ENCODE measurements at places on chromosomes 5 and 9.

GRCh38 chr5:61823781-61824180 lies 482.2 kb upstream of the KIF2A start:
- DNase-seq, result no peak

DNA sequence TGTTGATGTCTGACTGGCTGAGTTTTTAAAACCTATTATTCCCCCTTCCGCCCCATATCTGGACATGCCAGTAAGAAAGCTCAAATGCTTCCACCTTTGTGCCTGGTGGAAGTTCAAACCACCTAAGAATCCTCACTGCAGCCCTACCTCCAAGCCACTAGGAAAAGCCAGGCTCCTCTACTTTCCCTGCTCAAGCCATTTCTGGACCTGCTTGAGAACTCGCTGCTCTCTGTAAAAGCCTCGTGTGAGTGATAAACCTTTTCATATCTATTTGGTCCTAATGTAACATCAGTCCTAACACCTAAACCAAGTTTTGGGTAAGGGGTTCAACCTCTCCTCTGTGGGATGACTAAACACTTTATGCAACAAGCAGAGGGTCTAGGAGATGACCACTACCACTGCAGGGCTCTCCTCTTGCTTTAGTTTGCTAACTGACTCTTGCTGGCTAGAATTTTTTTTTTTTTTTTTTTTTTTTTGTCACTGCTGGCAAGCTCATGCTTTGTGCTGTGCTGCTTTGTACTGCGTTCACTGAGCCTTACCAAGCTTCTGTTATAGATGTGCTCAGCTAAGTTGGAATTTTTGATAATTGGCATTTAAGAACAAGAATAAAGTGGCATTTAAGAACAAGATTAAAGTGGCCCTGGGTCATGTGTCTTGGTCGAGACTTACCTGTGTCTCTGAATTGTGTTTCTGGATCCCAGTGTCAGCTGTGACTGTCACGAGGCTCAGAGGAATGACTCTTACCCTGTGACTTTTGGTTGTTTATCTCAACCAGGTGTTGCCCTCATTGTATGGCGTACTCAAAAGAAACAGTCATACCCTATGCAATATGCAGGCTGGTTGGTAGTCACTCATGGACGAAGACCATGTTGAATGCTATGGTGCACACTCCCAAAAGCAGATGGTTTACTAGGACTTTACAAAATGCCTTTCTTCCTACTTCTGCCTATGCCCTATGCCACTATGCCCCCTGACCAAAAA lies 19.5 kb downstream of the TRIM32 start:
- DNase-seq, result no peak

GRCh38 chr9:32873131-32873530 lies 89.8 kb downstream of the TMEM215 start:
- no peak for DNase-seq

DNA sequence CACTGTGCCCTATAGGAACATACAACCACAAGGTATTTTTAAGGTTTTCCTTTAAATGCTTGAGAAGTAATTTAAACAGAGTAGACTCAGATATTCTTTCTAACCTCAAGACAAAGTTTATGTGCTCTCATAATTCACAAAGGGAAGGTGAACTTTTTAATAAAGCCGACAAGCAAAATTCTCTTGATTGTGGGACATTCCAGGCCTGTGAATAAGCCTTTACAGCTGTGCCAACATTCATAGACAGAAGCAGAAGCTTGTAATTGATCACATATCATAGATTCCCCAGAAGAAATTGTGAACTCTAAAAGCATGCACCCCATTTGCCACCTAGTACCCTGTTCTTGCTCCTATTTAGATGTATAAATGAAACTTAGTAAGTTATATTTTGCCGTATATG lies 1107.8 kb upstream of the SEMA6A start:
- DNase-seq, result no peak

GRCh38 chr5:32098291-32098690 lies 75.8 kb downstream of the GOLPH3 start:
- DNase-seq, result no peak

DNA sequence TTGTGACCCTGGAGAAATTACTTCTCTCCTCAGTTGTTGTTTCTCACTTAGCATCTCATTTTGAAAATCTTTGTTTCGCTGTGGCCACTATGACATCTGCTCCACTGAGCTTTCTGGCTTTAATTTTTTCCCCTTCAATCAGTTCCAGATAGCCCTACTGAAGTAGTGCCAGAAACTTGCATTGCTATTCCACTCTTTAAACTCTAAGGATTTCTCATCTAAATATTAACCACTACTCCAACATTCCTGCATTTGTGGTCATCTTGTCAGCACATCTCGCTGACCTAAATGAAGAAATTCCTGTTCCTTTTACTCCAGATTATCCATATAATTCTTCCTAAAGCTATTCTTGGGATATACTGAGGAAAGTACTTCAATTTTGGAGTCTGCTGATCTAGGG lies 15.3 kb upstream of the NOL6 start:
- no peak for DNase-seq

DNA sequence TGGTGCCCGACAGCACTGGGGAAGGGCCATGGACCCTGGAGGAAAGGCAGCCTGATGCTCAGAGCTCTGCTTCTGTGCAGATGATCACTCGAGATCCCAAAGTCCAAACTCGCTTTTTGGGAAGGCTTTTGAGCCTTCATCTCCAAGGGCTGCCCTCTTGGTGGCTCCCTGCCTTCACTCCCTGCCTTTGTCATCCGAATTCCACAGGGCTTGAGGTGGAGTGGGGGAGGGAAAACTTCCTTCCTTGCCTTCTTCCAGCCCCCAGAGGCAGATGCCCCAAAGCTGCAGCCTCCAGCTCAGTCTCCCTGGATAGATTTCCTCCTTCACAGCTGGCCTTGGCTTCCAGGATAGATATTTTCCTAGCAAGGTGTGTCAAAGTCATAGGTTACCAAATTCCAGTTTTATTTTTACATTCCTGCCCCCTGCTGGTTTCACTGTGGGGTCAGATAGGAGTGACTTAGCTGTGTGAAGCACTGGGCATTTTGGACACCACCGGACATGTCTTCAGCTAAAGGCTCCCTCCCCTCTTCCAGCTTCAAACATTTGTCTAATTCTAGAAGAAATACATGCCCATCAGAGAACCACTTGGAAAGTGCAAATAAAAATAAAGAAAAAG lies 268.2 kb downstream of the HSPA4 start:
- DNase-seq, result no peak

DNA sequence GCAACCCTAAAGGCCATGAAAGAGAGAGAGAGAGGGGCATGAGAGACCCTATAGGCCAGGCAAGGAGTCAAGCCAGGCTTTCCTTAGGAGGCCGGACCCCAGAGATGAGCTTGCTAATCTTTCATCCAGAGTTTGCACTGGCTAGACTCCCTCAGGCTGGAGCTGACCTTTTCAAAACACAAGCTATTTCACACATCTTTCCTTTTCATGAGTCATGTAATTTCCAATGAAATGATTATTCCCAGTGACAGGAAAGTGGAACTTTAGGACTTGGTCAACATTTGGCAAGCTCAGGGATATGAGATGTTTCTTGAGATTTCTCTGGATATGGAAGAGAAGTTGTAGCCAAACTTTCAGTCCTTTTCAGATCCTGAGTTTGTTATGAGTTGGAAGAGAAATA lies 117.7 kb downstream of the TARS1 start:
- peak; percentile 46 for DNase-seq

DNA sequence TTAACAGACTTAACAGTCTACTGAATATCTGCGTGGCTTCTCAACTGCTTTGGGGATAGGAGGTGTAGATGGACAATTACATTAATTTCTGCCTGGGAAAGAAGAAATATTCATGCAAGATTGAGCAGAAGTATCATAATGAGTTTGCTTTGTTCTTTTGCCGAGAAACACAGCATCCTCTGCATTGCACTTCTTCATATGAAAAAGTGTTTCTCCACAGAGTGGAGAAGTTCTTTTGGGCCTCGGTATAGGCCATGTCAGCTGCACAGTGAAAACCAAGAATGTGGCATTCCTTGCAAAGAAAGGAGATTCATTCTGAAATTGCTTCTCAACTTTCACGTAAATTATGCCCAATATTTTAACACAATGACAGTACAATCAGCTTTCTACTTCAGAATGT lies 17.6 kb upstream of the SNX2 start:
- no peak for DNase-seq

DNA sequence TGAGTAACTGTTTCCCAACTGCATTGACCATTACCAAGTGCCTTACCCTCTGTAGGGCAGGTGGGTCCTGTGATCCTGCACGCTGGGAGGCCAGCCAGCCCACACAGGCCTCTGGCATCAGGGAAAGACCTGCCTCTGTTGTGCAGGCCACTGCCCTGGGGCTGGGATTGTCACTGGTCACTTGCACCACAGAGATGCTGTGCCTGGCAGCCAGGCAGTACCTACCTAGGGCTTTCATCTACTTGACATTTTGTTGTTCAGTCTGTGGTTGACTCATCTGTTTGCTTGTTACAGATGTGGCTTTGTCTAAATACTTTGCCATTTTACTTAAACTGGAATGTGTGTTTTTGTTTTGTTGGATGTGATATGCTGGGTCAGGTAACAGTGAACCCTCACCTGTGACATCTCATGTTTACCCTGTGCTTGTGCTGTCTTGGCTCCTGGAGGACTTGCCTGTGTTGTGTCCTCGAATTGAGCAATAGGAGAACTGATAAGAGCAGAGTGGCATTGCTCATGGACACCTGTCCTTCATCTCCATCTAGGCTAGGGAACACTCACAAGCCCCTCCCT lies 32.8 kb downstream of the SECISBP2 start:
- no peak for DNase-seq

- no peak for DNase-seq
Observed at GRCh38 chr5:56185768-56186311, 47.3 kb downstream of the ANKRD55 start.

DNA sequence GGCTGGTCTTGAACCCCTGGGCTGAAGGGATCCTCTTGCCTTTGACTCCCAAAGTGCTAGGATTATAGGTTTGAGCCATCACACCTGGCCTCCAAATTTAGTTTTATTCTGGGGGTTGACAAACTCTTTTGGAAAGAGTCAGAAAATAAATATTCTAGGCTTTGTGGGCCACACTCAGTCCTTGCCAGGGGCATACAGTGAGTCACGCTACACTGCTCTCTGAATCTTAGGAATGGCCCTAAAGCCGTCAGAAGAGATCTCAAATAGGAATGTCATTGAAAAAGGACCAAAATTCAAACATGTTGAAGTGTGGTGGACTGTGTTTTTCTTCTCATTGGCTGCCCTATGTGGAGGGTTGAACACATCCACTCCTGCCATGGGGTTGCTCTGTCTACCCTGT lies 127.7 kb upstream of the BASP1 start:
- DNase-seq, result no peak

DNA sequence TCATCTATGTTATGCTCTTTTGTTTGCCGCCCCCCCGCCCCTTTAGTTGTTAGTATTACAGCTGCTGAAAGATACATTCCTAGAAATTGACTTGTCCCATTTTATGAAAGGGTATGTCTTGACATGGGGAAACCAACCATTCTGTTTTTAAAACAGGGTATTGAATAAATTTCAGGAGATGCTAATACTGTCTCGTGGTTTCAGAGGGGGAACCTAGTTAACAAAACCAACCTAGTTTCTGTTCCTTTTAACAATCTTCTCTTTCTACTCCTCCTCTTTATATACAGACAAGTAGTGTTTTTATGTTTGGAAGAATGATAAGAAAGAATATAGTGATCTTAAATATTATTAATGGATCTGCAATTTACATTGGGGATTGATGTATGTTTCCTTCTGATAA lies 3.5 kb downstream of the PIP5K1B start:
- DNase-seq, result no peak
